ENCODE measurements at places on chromosomes 7 and 10.

DNA sequence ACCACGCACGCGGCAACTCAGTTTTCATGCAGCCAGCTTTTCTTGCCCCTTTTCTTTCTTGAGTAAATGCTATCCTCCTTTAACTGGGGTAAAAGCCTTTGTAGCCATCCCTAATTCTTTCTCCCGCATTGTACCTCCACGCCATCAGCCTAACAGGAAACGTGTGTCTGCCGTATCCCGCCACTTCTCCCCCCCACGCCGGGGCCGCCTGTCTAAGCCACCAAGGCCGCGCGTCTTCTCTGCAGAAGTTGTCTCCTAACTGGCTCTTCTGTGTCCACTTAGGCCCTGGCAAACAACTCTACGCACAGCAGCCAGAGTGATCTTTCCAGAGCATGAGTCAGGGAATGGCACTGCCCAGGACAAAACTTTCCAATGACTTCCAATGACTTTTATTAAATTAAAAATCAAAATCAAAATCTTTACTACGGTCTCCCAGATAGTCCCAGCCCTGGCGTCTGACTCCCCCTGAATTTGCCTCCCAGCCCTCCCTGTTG, 74.6 kb downstream of the XRCC2 start:
- DNase-seq: no peak

GRCh38 chr10:68606918-68607317, 46.8 kb downstream of the TET1 start:
- no peak for DNase-seq

DNA sequence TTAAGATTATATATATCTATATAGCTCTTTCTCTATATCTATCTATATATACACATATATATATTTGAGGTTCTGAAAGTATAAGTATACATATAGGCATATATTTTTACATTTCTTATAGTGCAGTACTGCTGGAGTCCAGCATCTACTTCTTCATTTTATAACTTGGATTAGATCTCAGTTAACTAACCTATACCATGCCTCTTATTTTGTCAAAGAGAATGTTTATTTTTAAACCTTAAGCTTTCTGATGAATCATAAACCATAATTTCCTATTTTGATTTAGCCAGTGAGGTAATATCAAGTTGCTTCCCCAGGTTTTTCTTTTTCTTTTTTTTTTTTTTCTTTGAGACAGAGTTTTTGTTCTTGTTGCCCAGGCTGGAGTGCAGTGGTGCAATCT, 8.1 kb downstream of the ZNF32 start:
- no peak for DNase-seq

DNA sequence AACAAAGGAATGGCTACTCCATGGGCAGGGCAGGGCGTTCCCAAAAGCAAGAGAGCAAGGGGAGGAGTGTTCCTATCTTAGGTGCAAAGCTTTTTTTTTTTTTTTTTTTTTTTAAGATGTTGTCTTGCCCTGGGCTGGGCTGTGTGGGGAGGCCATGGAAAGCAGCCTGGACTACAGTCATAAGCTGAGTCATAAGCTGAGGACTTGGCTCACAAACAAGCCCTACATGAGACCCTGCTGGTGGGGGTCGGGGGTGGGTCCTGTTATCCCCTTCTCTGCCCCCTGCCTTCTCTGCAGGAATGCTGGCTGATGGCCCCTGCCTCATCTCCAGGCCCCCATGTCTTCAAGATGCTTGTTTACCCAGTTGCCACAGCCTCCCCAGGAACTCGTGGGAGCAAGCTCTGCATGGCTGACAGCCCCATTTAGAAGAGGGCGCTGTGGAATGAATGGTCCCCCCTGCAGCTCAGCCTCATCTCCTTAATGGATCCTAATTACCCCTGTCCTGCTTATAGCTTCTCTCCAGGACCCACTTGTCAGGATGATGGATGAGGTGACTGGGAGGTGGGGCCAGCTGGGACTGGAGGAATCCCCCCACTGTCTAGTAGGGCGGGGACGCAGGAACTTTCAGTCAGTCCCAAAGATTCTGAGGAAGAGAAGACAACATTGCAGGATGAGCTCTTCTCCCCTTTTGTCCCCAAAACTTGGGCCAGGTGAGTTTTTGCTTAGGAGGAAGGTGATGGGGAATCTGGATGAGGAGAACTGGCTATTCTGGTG, 340.8 kb upstream of the PODXL start:
- DNase-seq: no peak

- DNase-seq: no peak
Observed at GRCh38 chr10:3045471-3046209, 21.7 kb upstream of the PFKP start.

GRCh38 chr10:126569513-126570244, 100.8 kb downstream of the C10orf90 start:
- DNase-seq: no peak

- no peak for DNase-seq
Observed at GRCh38 chr10:60280475-60280874, 109.2 kb downstream of the ANK3 start.

DNA sequence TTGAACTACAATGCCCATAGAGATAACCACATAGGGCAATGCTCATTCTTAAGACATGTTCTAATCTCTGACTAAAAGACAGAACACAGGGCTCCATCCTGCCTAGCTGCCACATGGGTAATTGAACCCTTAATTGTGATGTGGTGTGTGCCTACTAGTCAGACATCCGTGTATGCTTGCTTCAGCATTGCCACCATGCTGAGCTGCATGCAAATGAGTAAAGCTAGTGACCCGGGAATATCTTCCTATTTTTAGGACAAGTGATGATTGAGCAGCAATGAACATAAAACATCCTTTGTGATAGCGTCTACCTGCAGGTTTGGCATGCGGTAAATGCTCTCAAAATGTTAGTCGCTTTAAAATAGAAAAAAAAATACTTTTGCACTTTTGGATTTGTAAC, 115.8 kb downstream of the MAGI2 start:
- no peak for DNase-seq

DNA sequence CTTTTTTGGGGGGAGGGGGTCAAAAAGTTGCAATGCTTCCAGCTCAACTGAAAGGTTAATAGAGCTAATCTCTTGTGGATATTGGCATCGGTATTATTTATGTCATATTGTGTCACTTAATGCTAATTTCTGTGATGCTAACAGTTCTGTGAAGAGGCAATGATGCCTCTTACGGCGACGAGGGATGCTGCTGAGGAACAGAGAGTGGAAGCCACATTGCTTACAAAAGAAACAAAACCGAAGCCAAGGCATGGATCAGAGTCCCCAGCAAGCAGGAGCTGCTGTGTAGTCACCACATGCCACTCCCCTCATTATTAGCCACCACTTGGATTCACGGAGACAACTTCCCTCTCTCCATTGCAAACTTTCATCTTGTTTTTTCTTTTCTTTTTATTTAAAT, 536.5 kb upstream of the MGMT start:
- no peak for DNase-seq

DNA sequence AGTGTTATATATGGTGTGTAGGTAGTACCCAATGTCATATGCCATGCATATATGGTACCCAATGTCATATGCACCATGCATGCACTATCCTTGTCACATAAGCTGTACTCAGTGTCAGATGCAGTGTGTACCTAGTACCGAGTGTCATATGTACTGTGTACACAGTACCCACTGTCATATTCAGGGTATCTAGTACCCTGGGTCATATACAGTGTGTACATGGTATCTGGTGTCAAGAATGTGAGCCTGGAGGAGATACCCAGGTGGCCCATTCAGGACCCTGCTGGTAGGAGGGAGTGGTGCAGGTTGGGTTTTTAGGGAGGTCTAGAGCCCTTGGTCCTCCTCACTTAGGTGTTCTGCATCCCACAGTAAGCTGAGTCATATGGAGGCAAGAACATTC, 1.8 kb downstream of the ZMYND11 start:
- peak; percentile 32 for DNase-seq

- no peak for DNase-seq
Observed at GRCh38 chr7:20200361-20200760, 16.8 kb downstream of the MACC1 start.

GRCh38 chr10:131652438-131653139, 248.2 kb upstream of the PPP2R2D start:
- DNase-seq: no peak

- DNase-seq: no peak
Observed at GRCh38 chr7:75909521-75910132, 5.3 kb upstream of the POR start.

DNA sequence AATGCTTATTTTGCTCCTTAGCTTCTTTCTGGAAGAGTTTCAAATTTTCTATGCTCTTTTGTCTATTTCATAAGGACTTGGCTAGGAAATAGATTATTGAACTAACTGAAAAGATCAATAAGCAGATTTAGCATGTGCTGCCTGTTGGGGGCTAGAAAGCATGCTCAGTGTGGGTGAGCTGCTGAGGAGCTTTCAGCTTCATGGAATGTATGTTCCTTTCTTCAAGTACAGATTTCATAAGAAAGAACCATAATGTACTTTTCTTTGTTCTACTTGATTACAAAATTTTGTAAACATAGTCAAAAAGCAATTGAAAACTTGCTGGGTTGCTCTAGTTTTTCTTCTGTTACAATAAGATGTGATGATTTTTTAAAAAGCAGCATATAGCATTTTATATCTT, 73.8 kb downstream of the TAF3 start:
- DNase-seq: no peak

DNA sequence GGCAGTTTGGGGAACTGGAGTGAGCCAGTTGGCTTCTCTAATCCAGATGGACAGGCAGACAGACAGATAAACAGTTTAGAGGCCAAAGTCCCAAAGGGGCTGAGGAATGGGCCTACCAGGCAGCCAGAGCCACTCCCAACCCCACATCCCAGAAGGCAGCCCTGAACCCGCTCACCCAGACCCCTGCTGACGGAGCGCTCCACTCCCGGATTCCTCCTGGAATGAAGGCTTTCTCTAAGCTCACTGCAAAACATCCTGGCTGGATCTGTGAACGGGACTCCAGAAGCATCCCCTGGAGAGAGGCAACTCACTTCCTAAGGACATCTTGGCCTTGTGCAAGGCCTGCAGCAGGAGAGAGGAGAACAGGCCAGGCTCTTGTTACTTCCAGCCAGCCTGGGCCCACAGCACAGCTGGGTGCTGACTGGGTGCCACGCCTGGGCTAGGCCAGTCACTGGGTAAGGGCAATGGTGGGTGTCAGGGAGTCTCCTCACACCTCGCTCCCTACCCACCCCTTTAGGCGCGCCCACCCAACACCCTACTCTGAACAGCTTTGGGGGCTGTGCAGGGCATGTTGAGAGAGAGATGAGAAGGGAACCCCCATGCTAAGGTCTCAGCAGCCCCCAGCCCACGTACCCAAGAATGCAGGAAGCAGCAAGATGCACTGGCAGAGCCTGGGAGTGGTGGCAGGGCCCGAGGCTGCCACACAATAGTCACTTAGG, 168.6 kb upstream of the ZMIZ1 start:
- no peak for DNase-seq

DNA sequence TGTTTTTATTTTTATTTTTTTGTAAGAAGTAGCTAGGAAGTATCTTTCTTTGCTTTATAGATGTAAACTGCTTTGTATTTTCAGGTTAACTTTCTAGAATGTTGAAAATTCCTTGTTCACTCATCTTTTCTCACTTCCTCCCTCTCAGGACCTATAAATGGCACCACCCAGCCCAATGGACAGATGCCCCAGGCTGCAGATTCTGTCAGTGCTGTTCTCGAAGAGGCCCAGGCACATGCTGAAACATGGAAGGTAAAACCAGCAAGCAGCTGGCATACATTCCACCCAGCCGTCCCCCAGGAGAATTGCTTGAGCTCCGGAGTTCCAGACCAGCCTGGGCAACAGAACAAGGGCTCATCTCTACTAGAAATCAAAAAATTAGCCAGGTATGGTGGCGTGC, 47.1 kb upstream of the PDSS1 start:
- no peak for DNase-seq

DNA sequence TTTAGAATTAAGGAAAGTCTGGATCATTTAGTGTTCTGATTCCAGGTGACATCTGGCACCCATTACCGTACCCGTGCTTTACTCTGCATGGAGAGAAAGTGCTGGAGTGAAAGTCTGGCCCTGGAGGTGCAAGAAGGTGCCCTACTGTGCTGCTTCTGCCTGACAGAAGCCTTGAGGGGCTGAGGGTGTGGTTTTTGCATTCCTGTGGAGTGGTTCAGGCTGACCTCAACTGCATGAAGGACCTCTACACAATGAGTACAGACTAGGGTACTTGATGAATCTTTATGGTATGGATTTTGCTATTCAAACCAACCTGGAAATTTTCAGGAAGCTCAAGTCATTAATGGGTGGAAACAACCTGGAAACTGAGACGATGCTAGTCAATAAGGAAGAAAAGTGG, 45.1 kb upstream of the GSAP start:
- DNase-seq: no peak

DNA sequence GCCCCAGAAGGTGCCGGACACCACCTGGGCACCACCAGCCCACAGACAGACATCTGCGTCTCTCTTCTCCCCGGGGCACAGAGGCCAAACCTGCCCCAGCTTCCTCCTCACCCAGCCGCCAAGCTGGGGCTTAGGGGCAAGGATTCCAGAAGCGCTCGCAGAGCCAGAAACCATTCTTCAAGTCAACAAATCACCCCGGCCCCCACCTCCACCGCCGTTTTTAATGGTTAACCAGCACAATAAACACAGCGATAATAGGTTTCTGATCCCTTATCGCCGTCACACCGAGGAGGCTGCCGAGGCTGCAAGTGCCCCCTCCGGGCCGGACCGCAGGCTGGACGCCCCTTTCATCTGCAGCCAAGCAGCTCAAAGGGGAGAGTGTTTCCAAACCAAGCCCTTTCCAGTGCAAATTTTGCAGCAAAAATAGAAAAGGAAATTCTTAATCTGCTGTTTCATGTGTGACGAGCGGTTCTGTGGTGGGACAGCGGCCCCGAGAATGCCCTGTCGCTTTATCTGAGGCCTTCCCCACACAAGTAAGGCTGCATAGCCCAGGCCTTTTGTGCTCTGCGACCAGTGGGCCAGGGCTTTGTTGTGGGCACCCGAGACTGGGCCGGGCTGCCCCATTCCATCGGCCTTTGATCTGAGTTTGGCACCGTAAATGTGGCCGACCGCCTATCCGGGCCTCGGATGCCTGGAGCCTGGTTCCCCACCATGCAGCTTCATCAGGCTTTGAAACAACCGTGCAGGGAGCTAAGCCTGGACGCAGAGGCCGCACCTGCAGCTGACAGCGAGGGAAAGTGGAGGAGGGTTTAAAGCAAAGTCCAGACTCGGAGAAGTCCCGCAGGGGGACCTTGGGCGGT, 83.2 kb downstream of the FOXL3 start:
- no peak for DNase-seq

- DNase-seq: no peak
Observed at GRCh38 chr10:29957907-29958331, 101.5 kb downstream of the JCAD start.

- DNase-seq: no peak
Observed at GRCh38 chr10:58081353-58081752, 186.3 kb downstream of the IPMK start.

Measured in stimulated activated CD8-positive, alpha-beta memory T cell treated with anti-CD3 and anti-CD28 coated beads, Interleukin-15, amount 100 ng/mL, for 1 hour (primary cell).